ENCODE measurements at places on chromosomes 4 and X.
A peak's percentile ranks its signal among the peaks of the same experiment; 100 is the strongest.

DNA sequence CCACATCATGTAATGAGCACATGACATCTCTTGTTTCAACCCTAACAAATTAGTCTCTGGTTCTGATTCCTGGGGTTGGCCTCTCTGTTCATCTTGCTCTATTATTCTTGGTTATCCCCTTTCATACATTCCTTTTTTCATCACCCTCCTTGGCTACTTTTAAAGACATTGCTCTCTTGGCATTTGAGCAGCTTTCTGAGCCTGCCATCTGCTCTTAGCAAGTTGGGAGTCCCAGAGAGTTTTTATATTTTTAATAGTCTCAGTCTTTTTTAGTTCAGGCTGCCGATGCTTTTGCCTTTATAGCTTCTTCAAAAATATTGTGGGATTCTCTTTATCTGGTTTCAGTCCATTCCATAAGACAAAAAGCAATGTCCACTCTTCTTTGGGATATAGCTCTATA, 1270.9 kb downstream of the ADGRL3 start:
- DNase-seq, result no peak

GRCh38 chr4:7052923-7053715, 9.9 kb downstream of the TADA2B start:
- no peak for DNase-seq

DNA sequence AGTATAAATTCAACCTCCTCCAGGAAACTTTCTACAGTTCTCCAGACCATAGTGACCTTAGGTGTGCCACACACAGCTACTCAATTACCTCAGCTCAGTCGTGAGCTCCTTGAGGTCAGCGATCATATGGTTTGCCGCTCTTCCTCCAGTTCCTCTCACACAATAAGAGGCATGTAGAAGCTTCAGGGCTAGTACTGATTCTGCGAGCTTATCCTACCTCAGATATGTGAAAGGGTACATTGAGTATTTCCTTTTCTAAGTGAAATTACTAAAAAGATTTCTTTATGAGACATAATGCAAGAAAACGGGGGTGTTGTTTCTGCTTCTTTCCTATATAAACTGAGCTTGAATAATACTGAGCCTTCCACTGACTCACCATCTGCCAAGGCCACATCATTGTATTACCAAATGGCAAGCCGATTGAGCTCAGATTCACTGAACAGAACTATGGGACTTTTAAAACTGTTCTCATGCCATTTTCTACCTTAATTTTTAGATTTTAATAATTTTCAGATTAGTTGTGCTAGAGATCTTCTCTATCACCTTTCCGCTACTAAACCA, 183.1 kb downstream of the HS6ST2 start:
- DNase-seq, result peak; percentile 1

DNA sequence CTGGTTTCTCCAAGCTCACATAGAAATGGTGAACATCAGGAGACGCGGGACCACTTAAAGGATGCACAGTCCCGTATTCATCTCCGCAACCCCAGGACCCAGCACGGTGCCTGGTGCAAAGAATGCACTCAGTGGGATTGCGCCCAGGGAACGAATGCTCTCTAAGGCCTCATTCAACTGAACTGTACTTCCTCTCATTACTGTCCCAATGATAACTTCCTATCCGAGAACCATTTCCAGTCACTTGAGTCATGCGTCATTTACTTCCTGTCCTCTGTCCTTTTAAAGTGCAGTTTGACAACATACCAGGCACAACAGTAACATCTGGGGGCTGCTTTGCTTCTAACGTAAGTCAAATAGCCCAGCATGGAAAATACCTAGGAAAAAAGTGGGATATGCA, 75.7 kb downstream of the RBM47 start:
- DNase-seq, result no peak

DNA sequence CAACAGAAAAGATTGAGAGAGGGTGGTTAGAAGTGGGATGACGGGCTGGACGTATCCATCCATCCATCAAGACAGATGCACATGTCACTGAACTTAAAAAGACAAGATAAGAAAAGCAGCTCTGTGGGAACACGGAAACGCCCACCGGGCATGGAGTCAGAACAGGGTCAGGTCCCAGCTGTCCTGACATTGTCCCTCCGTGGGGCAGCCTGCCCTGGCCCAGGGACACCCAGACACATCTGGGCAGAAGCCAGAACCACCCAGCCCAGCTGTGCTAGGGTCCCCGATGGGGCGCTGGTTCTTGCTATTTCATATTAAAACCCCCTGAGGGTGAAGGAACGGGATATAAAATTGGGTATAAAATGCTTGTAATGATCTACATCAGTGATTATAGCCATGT, 88.5 kb downstream of the PPP2R2C start:
- no peak for DNase-seq
